Stimulated activated CD8-positive, alpha-beta memory T cell treated with anti-CD3 and anti-CD28 coated beads, Interleukin-4, amount 100 ng/mL, for 4 hours (primary cell): ENCODE measurements at places on chromosomes 2 and 18.

DNA sequence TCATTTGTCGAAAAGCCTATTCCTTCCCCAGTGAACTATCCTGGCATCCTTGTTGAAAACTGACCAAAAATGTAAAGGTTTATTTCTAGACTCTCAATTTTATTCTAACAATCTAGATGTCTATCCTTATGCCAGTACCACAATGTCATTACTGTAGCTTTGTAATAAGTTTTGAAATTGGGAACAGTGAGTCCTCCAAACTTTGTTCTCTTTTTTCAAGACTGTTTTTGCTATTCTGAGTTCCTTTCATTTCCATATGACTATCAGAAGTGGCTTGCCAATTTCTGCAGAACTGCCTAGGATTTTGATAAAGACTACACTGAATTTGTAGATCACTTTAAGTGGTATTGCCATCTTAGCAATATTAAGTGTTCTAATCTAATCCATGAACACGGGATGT lies 9.7 kb downstream of the STARD7 start:
- no peak for DNase-seq

DNA sequence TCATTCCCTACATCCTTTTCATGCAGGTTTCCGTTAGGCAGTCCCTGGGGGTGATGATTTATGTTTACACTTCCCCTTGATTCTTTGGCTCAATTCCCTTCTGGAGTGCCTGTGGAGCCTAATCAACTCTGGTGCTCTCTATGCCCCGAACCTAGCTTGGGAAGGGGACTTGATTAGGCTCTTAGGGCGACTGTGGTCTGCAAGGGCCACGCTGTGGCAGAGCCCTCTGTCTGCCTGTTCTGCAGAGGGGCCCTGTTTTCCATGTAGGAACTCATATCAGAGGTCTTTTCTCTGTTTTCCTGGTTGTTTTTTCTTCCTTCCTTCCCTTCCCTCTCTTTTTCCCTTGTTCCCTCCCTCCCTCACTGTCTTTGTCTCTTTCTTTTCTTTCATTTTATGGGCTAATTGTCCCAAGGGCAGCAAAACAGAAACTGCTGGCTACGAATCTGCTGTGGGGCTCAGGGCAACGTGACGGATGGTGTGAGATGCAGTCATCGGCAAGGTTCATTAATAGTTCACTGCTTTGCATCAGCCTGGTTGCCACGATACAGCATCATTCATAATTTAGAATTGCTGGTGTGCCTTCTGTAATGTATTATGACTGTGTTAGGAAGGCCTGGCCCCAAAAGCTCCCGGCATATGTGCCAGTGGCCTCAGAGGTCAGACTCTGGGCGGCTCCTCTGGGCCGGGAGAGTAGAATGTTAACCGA lies 134.5 kb downstream of the NAPG start:
- no peak for DNase-seq

GRCh38 chr2:144524118-144525009 lies 4.4 kb upstream of the ZEB2 start:
- no peak for DNase-seq

- no peak for DNase-seq
Measured at GRCh38 chr2:131011486-131011885, 81.8 kb downstream of the FAM168B start.

- no peak for DNase-seq
Measured at GRCh38 chr2:36589230-36589630, 8.7 kb downstream of the FEZ2 start.

GRCh38 chr18:41646915-41647620 lies 308.0 kb upstream of the PIK3C3 start:
- no peak for DNase-seq

DNA sequence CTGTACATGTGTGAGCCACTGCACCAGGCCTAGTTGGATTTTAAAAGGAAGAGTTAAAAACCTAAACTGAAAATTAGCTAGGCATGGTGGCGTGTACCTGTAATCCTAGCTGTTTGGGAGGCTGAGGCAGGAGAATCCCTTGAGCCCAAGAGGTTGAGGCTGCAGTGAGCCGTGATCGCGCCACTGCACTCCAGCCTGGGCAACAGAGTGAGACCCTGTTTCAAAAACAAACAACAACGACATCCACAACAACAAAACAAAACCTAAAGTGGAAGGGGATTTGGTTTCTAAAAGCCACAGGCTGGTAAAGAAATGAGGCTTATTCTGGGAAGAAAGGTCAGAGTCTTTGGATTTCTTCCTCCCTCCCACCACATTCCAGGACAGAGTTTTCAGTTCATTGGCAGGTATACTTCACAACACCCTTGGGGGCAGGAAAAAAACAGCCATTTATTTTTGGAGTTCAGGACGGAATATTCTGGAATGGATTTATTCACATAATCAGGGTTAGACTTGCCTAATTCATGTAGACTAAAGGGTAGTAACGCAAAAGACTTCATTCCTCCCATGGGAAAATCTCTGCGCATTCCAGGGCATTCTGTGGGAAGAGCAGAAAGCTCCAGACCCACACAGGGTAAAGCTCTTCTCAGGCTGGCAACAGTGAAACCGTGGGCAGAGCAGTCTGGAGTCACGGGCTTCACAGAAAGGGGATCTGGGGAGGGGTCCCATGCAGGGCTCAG lies 34.9 kb downstream of the TEX44 start:
- DNase-seq: no peak

DNA sequence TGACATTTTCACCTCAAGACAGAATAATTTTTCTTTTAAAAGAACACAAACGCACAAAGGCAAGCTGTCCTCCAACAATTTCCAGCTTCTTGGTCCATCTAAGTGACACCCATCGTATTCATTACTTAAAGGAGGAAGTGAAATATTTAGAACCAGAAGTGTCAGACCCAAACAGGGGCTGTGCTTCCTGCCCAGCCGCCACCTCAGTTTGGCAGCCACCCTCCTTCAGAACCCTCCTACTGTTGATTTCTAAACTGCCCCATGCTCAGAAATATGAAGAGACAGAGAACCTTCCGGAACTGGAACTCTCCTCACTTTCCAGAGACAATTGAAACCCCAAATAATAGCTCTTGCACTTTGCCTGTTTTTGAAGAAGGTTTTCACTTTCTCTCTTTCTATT lies 734.8 kb upstream of the SALL3 start:
- no peak for DNase-seq

- DNase-seq: no peak
Measured at GRCh38 chr18:32891130-32891529, 118.3 kb upstream of the KLHL14 start.

DNA sequence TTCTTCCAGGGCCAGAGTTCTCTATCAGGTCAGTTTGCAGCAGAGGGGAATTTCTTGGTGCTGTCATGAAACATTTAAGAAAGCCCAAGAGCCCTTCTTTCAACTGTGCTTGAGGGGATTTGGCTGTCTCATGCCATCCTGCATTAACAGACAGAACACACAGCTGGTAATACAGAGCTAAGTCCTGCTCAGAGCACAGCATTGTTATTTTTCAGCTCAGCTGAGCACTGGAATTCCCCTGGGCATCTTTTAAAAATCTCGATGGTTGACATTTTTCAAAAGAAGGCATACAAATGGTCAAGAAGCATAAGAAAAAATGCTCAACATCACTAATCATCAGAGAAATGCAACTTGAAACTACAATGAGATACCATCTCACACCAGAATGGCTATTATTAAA lies 14.9 kb upstream of the IL1R2 start:
- no peak for DNase-seq

DNA sequence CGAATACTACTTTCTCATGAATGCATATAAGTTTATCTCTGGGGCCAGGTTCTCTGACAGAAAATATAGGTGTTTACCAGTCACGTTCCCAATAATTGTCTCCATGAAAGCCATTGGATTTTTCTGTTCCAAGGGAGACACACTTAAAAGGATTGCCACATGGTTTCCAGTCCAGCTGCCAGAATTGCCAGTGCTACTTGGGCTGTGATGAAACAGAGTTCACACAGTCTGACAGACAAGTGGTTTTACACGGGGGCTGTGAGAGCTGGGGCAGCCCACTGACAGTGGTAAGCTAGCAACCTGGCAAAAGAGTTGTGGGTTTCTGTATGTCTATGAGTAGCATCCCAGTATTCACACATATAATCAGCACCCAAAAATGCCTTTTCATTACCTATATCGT lies 27.7 kb upstream of the ATRAID start:
- DNase-seq: no peak

GRCh38 chr2:198662905-198663304 lies 794.8 kb downstream of the SATB2 start:
- DNase-seq: no peak

- no peak for DNase-seq
Measured at GRCh38 chr2:127599211-127599610, 46.7 kb upstream of the GPR17 start.

DNA sequence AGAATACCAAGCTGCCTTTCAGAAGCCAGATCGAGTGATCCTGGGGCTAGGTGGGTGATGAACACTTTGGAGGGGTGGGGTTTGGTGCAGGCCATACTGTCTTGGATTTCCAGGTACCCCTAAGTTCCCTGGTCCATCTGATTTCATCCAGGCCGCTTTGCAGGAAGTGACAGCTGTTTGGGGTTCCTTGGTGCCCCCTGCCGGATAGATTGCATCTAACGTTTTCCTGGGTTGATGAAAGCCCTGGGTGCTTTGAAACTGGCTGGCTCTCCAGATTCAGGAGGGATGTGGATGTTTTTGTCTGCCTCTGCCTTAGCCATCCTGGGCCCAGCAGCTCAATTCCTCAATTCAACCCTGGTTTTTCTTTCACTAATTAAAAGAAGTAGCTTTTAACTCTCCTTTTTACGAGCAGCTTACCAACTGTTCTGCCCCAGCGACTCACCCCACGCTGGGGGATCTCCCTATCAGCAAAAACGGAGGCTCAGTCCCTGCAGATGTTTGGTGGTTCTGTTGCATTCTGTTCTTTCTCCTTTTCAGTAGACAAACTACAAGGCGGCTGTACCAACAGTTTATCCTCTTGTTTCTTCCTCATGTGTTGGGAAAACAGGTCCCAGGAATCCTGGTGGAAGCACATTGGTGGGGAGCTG lies 37.1 kb downstream of the ARHGEF4 start:
- peak; percentile 47 for DNase-seq

GRCh38 chr2:211391189-211391567 lies 834.8 kb downstream of the CPS1 start:
- no peak for DNase-seq

DNA sequence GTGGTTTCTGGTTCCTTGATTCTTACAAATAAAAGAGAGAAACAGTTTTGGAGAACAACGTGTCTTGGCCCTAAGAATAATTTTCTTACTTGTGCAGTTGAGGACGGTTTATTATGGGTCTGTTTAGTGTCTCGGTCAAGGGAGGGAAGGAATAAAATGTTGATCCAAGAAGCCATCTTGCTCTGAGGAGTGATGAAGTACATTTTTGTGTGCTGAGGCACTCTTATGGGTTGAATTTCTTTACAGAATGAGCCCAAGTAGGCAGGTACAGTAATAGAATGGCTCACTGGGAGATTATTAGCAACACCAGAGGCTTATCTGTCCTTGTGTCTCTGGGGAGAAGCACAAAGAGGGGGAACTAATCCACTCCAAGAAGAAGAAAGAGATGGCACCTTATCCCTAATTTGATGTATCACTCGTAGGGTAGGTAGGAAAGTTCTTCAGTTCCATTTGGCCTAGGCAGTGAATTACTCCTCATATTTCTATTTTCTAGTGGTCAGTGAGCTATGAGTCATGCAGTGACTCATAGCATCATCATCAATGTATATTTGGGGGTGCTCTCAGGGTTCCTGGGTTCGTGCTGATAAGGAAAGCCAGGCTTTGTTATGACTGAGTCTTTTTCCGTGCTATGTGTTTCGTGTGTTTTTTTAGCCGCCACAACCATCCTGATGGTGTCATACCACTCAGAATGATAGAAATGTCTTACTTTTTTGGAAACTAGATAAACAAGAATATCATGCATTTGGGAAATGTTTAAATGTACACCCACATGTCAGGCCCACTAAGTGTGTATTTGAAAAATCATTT lies 250.1 kb upstream of the CTAGE1 start:
- DNase-seq: no peak

GRCh38 chr2:24471662-24472061 lies 19.4 kb upstream of the NCOA1 start:
- no peak for DNase-seq

DNA sequence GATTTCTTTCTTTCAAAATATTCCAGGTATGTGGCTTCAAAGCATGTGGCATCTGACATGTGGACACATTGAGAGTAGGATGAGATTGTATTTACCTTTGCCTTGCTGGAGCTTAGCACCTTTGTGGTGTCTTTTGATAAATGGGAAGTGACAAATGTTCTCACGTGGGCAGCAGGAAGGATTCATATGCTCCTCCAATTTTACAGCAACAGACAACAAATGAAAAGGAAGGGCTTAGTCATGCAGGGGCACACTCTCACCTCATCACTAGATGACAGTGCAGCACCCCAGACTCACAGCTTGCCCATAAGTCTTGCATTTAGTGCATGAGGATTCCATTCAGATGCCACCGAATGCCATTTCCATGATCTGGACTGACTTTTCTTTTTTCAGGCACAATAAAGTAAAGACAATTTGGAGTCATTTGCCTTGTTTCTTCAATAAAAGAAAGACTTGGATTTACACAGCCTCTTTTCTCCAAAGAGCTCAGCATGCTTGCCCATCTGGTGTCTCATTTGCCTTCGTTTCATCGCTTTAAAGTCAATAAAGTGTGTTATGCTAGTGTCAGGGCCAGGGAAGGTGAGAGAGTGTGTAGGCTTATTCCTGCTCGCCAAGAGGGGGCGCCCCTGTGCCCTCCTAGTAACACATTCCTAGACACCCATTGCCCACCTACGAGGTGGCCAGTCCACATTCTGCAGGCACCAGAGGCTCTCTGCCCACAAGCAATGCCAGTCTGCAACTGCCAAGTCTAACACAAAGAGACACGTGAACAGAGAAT lies 39.6 kb upstream of the DAPL1 start:
- no peak for DNase-seq

GRCh38 chr2:55047677-55048299 lies 2.5 kb downstream of the RTN4 start:
- DNase-seq: no peak

- DNase-seq: no peak
Measured at GRCh38 chr2:84701880-84702279, 179.0 kb downstream of the TRABD2A start.

GRCh38 chr2:195666113-195666712 lies 9.2 kb downstream of the SLC39A10 start:
- DNase-seq: no peak

GRCh38 chr2:17166506-17166905 lies 351.7 kb downstream of the RAD51AP2 start:
- no peak for DNase-seq

- no peak for DNase-seq
Measured at GRCh38 chr2:84652431-84652830, 136.1 kb downstream of the DNAH6 start.

DNA sequence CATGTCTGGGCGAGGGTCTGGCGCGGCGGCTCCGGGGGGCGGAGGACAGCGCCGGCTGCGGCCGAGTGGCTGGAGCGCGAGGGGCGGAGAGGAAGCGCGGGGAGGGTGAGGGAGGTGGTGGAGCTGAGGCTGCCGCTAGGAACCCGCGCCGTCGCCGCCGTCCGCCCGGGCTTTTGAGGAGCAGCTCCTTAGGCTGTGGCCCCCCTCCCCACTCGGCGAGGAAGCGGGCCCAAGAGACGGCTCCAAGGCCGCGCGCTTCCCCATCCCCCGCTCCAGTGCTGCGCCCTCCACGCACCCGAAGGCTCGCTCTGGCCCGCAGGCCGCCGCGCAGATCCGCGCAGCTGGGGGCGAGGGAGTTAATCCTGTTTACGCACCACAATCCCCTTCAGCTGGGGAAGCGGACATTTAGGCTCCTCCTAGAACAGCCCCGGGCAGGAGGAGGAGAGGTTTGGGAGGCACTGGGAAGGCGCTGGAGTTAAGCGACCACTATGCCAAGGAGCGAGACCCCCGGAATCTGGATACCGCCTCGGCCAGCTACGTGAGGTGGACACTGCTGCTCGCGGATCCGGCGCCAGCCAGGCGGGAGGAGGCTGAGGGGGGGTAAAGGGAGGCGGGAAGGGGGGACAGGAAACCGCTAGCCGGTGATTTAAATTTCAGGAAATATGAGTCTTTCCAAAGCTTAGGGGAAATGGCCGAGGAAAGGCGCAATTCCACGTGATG lies at the start of gene CNRIP1:
CNRIP1 (minus strand) TSS at position 552 of the 720 bp plus-strand sequence; CDS start at position 3, 549 bp downstream.
- DNase-seq: no peak
